ENCODE measurements at places on chromosomes 7 and 10. TPM values are rescaled to one million over a fixed set of nuclear protein-coding genes. Genes with fewer than 3 reads are reported as not detected.

DNA sequence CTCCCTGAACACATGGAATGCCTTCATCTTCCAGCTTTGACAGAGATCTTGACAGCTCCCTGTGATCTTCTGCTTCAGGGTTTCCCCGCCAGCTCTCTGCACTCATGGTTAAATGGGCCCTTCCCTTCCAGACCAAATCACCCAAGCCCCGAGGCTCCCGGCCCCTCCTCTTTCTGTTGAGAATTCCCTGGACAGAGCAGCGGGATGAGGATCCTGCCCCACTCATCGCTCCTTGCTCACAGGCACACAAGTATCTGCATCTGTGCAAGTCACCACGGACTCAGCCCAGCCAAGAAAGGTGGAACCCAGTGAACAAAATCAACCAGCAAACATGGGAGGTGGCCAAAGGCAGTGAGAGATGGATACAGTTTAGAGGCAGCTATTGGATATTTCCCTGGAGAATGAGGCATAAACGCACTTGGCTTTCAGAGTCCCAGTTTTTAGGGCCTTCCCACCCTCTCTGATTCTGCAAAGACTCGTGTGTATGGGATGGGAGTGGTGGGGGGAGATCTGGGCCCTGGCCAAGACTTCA, 37.7 kb upstream of the CXCL12 start:
- no peaks in the 10 kb centered on the region for H3K27me3 ChIP-seq
- DNase-seq = no peak
- H3K36me3 ChIP-seq = no peaks in the 10 kb centered on the region
- no peak overlapping the region for H3K4me3 ChIP-seq

GRCh38 chr10:2990764-2991163, 76.6 kb upstream of the PFKP start:
- peaks cover 23% of the 10 kb centered on the region for H3K27me3 ChIP-seq
- no peaks in the 10 kb centered on the region for H3K36me3 ChIP-seq
- H3K27ac ChIP-seq = no peak overlapping the region
- DNase-seq = no peak

- H3K4me3 ChIP-seq = no peak overlapping the region
- no peaks in the 10 kb centered on the region for H3K36me3 ChIP-seq
- DNase-seq = no peak
- H3K27me3 ChIP-seq = no peaks in the 10 kb centered on the region
- no peaks in the 10 kb centered on the region for H3K4me1 ChIP-seq
Observed at GRCh38 chr10:106956216-106956915, 208.1 kb downstream of the SORCS1 start.

- H3K27me3 ChIP-seq = peaks cover 41% of the 10 kb centered on the region
- peaks cover 3% of the 10 kb centered on the region for H3K36me3 ChIP-seq
- H3K27ac ChIP-seq = no peak overlapping the region
- peak; percentile 61 for DNase-seq
- H3K4me3 ChIP-seq = peak overlapping the region; percentile 37
- peaks cover 52% of the 10 kb centered on the region for H3K4me1 ChIP-seq
Observed at GRCh38 chr10:101062232-101063049, 652 bp downstream of the KAZALD1 start.

DNA sequence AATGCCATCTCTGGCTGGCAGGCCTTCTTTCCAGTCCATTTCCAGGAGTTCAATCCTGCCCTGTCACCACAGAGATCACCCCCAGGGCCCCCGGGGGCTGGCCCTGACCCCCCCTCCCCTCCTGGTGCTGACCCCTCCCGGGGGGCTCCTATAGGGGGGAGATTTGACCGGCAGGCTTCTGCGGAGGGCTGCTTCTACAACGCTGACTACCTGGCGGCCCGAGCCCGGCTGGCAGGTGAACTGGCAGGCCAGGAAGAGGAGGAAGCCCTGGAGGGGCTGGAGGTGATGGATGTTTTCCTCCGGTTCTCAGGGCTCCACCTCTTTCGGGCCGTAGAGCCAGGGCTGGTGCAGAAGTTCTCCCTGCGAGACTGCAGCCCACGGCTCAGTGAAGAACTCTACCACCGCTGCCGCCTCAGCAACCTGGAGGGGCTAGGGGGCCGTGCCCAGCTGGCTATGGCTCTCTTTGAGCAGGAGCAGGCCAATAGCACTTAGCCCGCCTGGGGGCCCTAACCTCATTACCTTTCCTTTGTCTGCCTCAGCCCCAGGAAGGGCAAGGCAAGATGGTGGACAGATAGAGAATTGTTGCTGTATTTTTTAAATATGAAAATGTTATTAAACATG, 6.0 kb downstream of the CHPF2 start:
- H3K36me3 ChIP-seq = peaks cover 31% of the 10 kb centered on the region
- no peak overlapping the region for H3K27ac ChIP-seq
- H3K4me1 ChIP-seq = peaks cover 27% of the 10 kb centered on the region
- no peak overlapping the region for H3K4me3 ChIP-seq
- H3K27me3 ChIP-seq = no peaks in the 10 kb centered on the region

DNA sequence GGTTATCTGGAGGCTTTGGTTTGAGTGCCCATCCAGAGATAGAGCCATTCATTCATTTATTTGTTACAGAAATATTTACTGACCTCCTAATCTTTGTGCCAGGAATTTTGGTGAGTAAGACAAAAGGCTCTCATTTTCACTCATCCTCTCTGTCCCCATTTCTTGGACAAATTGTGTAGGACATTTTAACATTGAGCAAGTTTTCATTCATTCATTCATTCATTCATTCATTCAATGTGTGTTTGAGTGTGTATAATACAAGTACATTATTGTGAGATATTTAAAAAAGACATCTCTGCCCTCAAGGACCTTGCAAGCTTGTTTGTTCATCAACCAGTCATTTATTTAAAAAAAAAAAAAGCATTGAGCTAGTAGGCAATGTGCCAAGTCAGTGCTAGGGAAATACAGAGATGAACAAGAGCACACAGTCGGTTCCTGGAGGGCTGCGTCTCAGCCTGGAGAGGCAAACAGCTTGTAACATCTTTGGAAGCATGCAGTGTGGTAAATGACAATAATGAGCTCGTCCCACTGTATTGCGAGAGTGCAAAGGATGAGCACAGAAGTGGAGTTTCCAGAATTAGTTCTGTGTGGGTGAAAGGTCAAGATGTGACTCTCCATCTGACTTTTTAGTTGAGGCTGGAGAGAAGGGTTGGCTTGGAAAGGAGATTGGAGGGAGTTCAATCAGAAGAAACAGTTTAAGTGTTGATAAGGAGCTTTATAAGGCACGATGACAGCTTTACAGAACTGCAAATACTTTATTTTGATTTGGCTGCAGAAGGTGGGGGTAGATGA, 50.5 kb upstream of the HBP1 start:
- H3K27me3 ChIP-seq = peaks cover 3% of the 10 kb centered on the region

DNA sequence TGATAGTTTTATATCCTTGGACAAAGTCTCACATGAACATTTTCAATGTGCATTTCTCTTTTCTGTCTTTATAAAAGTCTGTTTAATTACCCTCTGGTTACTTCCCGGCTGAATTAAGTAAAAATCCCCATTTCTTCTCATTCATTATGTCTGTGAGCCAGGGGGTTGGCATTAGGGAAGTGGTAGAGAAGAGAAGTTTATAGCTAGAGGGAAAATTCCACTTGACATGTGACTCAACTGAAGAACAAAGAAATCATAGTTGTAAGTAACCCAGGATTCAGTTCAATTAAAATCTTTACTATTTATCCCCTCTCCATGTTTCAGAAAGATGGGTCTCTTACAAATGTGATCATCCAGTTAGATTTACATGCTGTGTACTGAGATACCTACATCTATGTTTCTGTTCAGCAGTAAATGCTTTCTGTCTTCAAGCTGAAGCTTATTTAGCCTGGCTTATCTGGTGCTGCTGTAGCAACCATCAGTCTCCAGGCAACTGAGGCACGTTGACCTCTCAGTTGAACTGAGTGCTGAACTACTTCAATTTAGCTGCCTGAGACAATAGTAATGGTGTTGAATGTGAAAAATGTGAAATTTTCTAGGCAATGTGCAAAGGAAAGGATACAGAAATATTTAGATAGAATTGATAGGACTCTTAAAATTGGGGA, 181.6 kb downstream of the MLLT10 start:
- no peak for DNase-seq
- peaks cover 24% of the 10 kb centered on the region for H3K36me3 ChIP-seq
- no peak overlapping the region for H3K27ac ChIP-seq
- H3K4me1 ChIP-seq = peaks cover 4% of the 10 kb centered on the region

DNA sequence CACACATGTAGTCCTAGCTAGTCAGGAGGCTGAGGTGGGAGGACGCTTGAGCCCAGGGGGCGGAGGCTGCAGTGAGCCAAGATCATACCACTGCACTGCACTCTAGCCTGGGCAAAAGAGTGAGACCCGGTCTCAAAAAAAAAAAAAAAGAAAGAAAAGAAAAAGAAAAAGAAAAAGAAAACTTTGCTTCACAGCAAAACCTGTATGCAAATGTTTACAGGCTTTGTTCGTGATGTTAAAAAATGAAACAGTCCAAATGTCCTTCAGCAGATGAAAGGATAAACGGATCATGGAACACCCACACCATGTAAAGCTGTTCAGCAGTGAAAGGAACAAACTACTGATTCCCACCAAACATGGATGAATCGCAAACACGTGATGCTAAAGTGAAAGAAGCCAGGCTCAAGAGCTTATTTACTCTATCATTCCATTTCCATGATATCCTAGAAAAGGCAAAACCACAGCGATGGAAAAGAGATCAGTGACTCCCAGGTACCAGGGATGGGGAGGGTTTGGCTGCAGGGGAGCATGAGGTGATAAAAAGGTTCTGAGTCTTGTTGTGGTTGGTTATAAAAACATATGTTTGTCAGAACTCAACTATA, 15.1 kb downstream of the LRRC20 start:
- H3K4me3 ChIP-seq = no peak overlapping the region
- H3K27me3 ChIP-seq = no peaks in the 10 kb centered on the region
- no peak for DNase-seq
- no peak overlapping the region for H3K27ac ChIP-seq

DNA sequence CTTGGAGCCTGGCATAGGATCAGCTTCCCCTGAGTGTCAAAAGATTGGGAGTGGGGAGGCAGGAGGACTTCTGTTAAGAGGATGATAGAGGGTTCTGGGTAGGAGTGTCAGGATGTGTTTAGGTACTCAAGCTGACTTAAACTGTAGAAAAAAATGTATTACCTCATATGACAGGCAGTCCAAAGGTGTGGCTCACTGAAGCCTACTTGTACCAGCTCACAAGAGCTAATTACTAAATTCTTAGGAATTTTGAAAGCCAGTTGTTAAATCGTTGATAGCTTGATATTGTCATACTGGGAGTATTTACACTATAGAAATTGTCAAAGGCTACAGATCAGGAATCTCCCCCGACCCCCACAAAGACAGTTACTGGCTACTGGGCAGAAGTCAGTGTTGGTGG, 32.1 kb downstream of the FAS start:
- no peaks in the 10 kb centered on the region for H3K27me3 ChIP-seq
- H3K27ac ChIP-seq = no peak overlapping the region
- H3K4me1 ChIP-seq = no peaks in the 10 kb centered on the region
- H3K36me3 ChIP-seq = peaks cover 58% of the 10 kb centered on the region

GRCh38 chr7:21193895-21194294, 234.0 kb upstream of the SP4 start:
- DNase-seq = no peak
- no peaks in the 10 kb centered on the region for H3K27me3 ChIP-seq
- H3K27ac ChIP-seq = no peak overlapping the region
- H3K4me1 ChIP-seq = peaks cover 6% of the 10 kb centered on the region

GRCh38 chr10:93703841-93704240, 1.4 kb upstream of the FRA10AC1 start:
- no peaks in the 10 kb centered on the region for H3K27me3 ChIP-seq
- H3K36me3 ChIP-seq = peaks cover 2% of the 10 kb centered on the region
- no peak for DNase-seq
- peak overlapping the region; percentile 51 for H3K4me3 ChIP-seq
- no peak overlapping the region for H3K27ac ChIP-seq

DNA sequence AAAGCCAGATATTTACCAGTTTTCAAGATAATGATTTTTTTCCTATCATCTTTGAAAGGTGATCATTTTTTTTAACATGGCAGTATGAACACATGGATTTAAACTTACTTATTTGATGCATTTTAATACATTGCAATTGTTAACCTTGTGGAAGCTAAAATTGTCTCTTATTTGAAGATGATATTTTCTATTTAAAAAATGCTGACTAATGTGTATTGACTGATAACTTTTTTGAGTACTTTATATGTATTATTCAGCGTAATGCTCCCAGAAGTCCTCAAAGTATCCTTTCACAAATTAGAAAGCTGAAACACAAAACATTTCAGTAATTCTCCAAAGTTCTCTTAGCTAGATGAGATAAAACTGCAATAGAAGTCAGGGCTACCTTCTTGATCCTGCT, 677.3 kb downstream of the NRG3 start:
- H3K27ac ChIP-seq = no peak overlapping the region
- no peak for DNase-seq

DNA sequence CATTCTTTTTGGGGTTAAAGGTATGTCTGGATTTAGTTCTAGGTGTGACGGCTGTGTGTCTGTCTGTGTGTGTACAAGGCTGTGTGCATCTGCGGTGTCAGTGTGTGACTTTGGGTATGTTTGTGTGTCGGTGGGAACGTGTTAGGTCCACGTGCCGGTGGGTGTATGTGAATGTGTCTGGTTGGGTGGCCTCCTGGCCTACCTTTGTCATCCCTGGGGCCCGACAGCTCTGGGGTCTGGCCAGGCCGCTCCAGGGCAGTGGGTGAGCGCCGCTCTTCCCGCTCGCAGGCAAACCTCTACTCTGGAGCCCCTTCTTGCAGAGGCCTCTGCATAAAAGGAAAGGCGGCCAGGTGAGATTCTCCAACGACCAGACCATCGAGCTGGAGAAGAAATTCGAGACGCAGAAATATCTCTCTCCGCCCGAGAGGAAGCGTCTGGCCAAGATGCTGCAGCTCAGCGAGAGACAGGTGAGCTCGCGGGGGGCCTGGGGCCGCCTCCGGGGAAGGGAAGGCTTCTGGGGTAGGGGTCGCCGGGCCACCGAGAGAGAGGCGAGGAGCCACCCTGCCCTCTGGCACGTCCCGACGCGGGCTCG, 2.4 kb downstream of the HHEX start:
- H3K4me1 ChIP-seq = peaks cover 23% of the 10 kb centered on the region
- peaks cover 5% of the 10 kb centered on the region for H3K36me3 ChIP-seq
- DNase-seq = no peak
- no peak overlapping the region for H3K4me3 ChIP-seq
- peaks cover 74% of the 10 kb centered on the region for H3K27me3 ChIP-seq

DNA sequence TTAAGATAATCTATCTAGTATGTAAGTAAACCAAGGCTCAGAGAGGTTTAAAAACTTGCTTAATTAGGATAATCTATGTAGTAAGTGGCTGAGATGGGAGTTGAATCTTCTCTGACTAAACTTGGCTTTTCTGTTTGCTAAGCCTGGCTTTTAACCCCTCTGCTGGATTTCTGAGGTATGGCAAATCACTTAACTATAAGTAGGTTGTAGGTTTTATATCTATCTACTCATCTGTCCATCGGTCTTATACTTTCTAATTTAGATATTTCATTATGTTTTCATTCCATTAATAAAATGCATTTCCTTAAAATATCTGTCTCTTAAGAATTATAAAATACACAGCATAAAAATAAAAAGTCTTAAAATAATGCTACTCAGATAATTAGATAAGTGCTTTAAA, 59.4 kb downstream of the ST7 start:
- no peak for DNase-seq
- peaks cover 41% of the 10 kb centered on the region for H3K27me3 ChIP-seq
- peaks cover 2% of the 10 kb centered on the region for H3K36me3 ChIP-seq

Gene FZD8
- 0.95 TPM for total RNA-seq

Gene LBX1
- total RNA-seq = not detected

Gene FBXL13
- 0.58 TPM for total RNA-seq

Gene RAPGEF5
- 0.43 TPM for total RNA-seq

Gene ANKRD30A
- not detected for total RNA-seq

Gene SFTPA1
- not detected for total RNA-seq

Gene HDAC9
- 0.55 TPM for total RNA-seq

Gene MKX
- total RNA-seq = 0.23 TPM

Gene LMOD2
- total RNA-seq = not detected

Gene TUBAL3
- not detected for total RNA-seq
